Stimulated activated CD8-positive, alpha-beta memory T cell treated with anti-CD3 and anti-CD28 coated beads, Interleukin-4, amount 100 ng/mL, for 1 hour (primary cell): ENCODE measurements at places on chromosomes 4 and X.

DNA sequence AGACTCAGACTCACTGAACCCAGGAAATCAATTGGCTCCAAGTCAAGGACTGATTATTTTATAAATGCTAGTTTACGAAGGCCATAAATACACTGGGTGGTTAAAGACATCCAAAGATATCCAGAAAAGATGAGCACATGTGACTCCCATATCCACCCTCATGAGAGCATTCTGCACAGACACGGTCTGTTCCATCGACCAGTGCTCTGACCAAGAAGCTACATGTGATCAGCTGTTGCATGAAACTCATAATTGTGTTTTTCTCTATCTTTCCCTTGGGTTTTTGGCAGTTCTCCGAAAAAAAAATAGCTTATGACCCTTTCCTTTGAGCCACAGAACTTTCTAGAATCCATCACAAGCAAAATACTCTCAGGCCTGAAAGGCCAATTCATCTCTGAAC is 2.7 kb upstream of the PIR start:
- DNase-seq = no peak

GRCh38 chrX:50211510-50211909 is 6.9 kb downstream of the CCNB3 start:
- DNase-seq = no peak

DNA sequence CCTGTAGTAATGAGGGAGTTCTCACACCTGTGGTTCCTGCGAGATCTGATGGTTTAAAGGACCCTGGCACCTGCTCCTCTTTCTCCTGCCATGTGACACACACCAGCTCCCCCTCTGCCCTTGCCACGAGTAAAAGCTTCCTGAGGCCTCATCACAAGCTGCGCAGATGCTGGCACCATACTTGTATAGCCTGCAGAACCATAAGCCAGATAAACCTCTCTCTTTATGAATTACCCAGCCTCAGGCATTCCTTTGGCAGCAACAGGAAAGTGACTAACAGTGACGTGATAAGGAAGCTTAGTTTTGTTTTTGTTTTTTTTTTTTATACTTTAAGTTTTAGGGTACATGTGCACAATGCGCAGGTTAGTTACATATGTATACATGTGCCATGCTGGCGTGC is 130.9 kb downstream of the AFAP1 start:
- DNase-seq = no peak

DNA sequence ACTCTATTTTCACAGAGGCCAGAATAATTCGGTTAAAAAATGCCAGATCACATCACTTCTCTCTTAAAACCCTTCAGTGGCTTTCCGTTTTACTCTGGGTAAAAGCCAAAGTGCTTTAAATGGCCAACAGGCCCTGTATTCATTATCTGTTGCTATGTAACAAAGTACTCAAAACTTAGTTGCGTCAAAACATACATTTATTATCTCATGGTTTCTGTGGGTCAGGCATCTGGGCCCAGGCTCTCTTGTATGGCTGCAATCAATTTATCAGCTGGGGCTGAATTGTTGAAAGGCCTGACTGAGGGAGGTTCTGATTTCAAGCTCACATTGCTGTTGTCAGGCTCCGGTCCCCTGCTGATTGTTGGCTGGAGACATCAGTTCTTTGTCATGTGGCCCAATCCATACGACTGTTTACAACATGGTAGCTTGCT is 72.7 kb upstream of the H2AZ1 start:
- no peak for DNase-seq

GRCh38 chrX:95956745-95957144 is 727.9 kb upstream of the DIAPH2 start:
- DNase-seq = no peak

GRCh38 chr4:53991821-53992220 is 72.6 kb downstream of the CHIC2 start:
- no peak for DNase-seq

- no peak for DNase-seq
Observed at GRCh38 chr4:73673286-73673685, 53.0 kb upstream of the RASSF6 start.

DNA sequence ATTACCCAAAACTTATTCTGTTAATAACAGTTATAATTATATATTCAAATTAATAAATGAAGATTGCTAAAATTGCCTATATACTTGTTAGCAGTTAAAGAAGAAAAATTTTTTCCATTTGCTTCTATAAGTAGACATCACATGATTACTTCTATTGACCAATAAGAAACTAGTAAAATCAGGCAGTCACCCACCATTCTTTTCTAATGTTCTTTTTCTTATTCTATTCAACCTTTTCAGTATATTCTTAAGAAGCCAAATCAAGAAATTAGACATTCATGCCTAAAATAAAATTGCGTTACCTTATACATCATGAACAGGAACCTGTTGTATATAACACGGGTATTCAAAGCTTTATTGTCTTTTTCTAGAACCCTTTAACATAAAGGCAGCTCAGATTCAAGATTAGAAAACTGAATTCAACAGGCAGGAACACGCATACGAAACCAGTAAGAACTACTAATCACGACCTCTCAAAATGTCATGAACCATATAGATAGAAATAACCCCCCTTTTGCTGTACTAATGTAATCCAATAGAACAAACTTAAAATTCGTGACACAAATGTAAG is 568.1 kb upstream of the DIPK2B start:
- no peak for DNase-seq

DNA sequence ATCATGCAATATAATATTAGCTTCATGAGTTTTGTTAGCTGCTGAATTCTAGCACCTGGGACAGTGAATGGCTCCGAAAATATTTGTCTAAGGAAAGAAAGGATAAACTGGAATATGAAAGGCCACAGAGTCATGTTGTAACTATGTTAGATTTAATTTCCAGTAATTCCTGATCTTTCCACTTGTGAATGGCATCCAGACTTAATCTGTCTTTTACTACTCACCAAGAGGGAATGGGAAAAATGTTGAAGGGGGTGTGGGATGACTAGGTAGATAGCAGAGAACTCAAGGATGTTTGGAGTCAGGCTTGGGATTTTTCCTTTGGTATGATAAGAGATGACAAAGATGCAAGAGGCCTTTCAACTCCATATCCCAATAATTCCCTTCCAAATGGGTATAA is 9.4 kb downstream of the ADH6 start:
- no peak for DNase-seq

DNA sequence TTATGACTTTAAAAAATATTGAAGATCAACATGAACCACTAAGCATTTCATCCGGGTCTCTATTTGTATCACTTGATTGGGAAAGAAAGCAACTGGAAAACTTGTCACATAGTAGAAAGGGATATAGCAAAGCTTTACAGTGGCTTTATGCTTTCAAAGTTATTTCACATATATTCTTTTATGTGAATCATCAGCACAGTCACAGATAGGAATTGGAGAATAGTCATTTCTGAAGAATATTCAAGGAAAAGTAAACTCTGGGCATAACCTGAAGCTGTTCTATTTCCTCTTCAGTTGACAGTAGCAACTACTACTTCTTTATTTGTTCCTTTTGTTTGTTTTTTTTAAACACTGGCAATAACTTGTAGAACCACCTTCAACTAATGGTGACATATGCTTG is 50.5 kb downstream of the MND1 start:
- DNase-seq = no peak

DNA sequence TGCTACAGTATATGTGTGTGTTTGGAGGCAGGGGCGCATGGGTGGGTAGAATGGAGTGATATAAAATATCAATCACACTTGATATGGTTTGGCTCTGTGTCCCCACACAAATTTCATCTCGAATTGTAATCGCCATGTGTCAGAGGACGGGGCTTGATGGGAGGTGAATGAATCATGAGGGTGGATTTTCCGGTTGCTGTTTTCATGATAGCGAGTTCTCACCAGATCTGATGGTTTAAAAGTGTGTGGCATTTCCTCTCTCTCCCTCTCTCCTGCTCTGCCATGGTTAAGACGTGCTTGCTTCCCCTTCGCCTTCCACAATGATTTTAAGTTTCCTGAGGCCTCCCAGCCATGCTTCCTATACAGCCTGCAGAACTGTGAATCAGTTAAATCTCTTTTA is 14.8 kb downstream of the SOWAHB start:
- DNase-seq = no peak
